Breast epithelium (tissue), 4 donors: ENCODE measurements at places on chromosomes 1 and 21. TPM values are rescaled to one million over a fixed set of nuclear protein-coding genes. Genes with fewer than 3 reads are reported as not detected.

DNA sequence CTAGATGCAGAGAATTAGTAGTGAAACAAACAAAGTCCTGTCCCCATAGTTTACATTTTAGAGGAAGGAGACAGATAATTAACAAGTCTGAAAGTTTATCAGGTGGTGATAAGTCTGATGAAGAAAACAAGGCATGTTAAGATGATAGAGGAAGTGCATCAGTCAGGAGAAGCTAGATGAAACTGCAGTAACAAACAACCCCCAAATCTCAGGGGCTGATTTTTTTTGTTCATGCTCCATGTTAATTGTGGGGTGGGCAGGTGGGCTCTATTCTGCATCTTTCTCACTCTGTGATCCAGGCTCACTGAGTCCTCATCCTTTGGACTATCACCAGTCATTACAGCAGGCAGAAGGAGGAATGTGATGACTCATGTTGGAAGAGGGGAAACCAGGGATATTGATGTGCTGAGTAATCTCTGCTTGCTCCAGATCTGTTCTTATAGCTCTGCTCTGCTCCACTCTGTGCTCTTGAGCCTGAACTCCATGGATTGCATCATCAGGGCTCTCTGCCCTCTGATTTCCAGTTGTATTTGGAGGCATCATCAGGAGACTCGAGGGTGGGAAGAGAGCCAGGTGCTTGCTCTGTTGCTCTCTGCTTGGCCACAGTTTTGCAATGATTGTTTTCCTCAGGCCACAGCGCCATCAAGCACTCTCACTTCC, 166.9 kb downstream of the IER5 start:
- no peak for DNase-seq

The SMCP gene
- not detected for total RNA-seq

DNA sequence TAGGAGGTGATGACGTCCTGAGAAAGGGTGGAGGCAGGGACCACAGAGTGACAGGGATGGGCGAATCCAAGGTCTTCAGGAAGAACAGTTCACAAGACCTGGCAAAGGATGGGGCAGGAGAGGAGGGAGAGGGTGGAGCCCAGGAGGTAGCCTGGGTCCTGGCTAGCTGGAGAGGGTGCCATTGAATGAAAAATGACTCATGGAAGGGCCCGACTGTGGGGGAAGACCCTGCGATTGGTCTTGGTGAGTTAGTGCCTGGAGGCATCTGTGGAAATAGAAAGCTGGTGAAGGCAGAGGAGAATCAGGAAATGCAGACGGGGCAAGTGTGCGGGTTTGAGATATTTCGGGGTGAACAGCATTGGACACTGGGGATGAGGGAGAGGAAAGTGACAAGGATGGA, 60.3 kb upstream of the SLC45A1 start:
- DNase-seq: no peak

The VWA1 gene
- 44.8 TPM for total RNA-seq

The PDE4DIP gene
- 70.1 TPM for total RNA-seq

GRCh38 chr1:205271277-205271676, 43.5 kb downstream of the TMCC2 start:
- no peak for DNase-seq
